ENCODE measurements at places on chromosomes 7 and 10.

DNA sequence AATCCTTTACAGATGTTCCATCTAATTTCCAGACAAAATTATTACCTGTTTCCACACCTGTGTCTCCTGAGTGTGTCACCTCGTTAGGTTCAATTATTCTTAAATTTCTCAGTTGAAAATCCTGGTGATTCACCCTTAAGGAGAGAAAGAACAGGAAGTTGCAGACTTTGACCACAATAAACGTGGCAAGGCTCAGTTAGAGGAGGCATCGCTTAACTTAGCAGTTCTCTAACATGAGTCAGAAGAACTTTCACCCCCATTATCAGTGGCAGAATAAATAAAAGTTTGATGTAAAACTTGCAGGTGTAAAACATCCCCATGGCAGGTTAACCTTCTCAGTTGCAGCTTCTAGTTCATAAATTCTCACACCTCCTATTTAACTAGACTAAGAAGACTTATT is 8.3 kb downstream of the XPNPEP1 start:
- no peak overlapping the region for H3K4me3 ChIP-seq
- DNase-seq, result peak; percentile 38

- no peak overlapping the region for H3K4me3 ChIP-seq
- H3K4me1 ChIP-seq, result peaks cover 7% of the 10 kb centered on the region
- H3K27ac ChIP-seq, result no peak overlapping the region
- no peak for DNase-seq
- no peaks in the 10 kb centered on the region for H3K36me3 ChIP-seq
- H3K27me3 ChIP-seq, result no peaks in the 10 kb centered on the region
These were observed 31.9 kb downstream of the FAM107B start for GRCh38 chr10:14742815-14743214.

DNA sequence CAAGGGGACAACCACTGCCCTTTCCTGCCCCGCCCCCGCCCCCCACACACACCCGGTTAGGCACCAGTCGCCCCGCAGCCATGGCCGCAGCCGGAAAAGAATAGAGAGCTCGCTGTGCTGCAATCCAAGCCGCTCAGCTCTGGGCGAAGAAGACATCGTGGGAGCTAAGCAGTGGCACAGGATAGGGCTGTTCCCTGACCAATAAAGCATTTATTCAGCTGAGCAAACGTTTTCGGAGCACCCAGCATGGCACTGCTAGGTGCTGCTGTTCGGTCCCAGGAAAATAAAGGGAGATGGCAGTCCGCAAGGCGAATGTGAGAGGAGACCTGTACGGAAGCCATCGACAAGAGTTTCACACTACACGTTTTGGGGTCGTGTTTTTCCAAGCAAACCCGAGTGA is 18.3 kb downstream of the SKIDA1 start:
- H3K27ac ChIP-seq, result no peak overlapping the region
- no peaks in the 10 kb centered on the region for H3K27me3 ChIP-seq

GRCh38 chr7:136049117-136049516 is 72.0 kb upstream of the MTPN start:
- H3K36me3 ChIP-seq, result no peaks in the 10 kb centered on the region
- no peak overlapping the region for H3K27ac ChIP-seq
- no peak overlapping the region for H3K4me3 ChIP-seq
- H3K4me1 ChIP-seq, result no peaks in the 10 kb centered on the region

- no peaks in the 10 kb centered on the region for H3K4me1 ChIP-seq
- no peak for DNase-seq
- no peak overlapping the region for H3K4me3 ChIP-seq
- no peak overlapping the region for H3K27ac ChIP-seq
- H3K36me3 ChIP-seq, result no peaks in the 10 kb centered on the region
These were observed 231.2 kb downstream of the SNX13 start for GRCh38 chr7:17709127-17709526.

DNA sequence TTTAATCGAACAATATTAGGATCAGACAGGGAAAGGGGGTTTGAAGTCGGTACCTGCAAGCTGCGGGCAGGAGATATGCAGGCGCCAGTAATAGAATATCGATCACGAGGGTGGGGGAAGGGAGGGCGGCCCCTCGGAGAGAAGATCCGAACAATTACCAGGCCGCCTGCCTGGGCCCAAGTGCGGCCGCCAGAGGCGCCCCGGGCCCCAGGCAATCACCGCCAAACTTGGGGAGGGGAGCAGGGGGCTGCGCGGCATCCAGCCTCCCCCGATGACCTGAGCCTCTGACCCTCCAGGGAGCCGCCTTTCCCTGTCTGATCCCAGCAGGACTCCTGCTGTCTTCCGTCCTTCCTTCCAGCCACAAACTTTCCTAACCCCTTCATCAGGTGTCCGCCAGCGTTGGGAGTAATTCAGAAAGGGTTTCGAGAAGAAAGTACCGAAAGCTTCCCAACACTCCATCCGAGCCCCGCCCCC is 1.1 kb downstream of the NKX1-2 start:
- no peak overlapping the region for H3K27ac ChIP-seq
- H3K4me3 ChIP-seq, result no peak overlapping the region
- DNase-seq, result no peak
- no peaks in the 10 kb centered on the region for H3K4me1 ChIP-seq
- H3K27me3 ChIP-seq, result peaks cover 70% of the 10 kb centered on the region

DNA sequence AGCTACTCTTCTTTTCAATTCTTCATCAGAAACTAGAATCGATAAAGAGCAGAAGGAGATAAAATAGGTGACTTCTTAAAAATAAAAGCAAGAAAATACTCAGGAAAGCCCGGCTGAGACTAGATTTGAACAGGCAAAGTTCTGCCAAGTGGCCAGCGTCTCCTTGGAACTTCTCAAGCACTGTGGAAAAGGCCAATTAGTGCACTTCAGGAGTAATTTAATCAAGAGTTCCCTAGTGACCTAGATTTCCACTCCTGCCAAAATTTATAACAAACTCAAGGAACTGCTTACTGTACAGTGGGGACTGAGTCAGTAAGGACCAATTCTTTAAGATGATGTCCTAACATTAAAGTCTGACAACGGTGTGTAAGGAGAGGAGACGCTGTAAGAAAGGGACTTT is 57.3 kb downstream of the CHCHD3 start:
- H3K36me3 ChIP-seq, result peaks cover 6% of the 10 kb centered on the region
- no peak overlapping the region for H3K4me3 ChIP-seq

DNA sequence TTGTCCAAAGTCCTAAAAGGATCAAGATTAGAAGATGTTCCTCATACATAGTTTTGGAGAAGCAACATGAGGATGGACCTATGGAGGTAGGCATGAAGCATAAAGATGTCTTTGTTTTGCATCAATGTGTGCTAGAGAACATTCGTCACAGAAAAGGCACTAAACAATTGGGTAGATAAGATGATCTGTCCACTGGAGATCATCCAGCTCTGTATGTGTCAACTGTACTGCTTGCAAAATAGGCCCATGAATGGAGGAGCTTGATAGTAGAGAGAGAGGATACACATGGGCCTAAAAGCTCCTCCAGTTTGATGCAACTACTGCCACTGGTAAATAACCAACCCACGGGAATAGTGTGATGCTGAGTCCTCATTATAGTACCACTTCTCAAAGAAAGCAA is 286.4 kb upstream of the HGF start:
- no peak overlapping the region for H3K27ac ChIP-seq
- no peaks in the 10 kb centered on the region for H3K4me1 ChIP-seq
- no peak for DNase-seq
- H3K36me3 ChIP-seq, result no peaks in the 10 kb centered on the region
- no peaks in the 10 kb centered on the region for H3K27me3 ChIP-seq
- H3K4me3 ChIP-seq, result no peak overlapping the region

DNA sequence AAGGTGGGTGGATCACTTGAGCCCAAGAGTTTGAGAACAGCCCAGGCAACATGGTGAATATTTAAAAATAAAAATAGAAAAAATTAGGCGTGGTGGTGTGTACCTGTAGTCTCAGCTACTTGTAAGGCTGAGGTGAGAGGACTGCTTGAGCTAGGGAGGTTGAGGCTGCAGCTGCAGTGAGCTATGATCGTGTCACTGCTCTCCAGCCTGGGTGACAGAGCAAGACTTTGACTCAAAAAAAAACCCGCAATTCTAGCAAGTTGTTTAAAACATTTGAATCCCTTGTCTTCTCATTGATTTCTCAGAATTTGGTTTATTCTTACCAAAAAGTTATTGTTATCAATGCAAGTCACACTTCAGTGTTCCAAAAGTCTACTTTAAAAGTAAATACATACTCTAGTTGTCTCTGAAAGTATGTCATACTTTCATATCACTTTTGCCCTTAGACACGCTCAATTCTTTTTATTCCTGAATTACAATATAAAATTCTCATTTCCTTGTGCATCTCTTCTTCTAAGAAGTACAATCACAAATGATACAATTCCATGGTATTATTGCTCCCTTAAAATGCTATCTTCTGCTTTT is 6.3 kb downstream of the EPC1 start:
- DNase-seq, result no peak
- H3K27ac ChIP-seq, result no peak overlapping the region
- no peaks in the 10 kb centered on the region for H3K27me3 ChIP-seq
- peaks cover 9% of the 10 kb centered on the region for H3K36me3 ChIP-seq

DNA sequence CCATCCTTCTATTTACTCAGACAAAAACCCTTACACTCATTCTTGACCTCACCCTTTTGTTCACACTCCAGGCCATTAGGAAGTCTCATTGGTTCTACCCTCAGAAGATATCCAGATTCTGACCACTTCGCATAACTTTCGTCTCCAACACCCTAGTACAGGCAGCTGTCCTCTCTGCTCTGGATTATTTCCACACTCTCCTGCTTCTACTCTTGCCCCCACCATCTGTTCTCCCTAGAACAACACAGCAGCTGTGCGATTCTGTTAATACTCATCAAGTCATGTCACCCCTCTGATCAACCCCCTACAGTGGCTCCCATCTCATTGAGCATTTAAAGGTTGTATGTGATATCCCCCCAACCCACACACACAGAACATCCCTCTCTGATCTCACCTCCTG is 15.5 kb upstream of the TRIL start:
- no peak overlapping the region for H3K4me3 ChIP-seq
- H3K4me1 ChIP-seq, result no peaks in the 10 kb centered on the region
- H3K27me3 ChIP-seq, result no peaks in the 10 kb centered on the region
- H3K27ac ChIP-seq, result no peak overlapping the region
- no peak for DNase-seq

DNA sequence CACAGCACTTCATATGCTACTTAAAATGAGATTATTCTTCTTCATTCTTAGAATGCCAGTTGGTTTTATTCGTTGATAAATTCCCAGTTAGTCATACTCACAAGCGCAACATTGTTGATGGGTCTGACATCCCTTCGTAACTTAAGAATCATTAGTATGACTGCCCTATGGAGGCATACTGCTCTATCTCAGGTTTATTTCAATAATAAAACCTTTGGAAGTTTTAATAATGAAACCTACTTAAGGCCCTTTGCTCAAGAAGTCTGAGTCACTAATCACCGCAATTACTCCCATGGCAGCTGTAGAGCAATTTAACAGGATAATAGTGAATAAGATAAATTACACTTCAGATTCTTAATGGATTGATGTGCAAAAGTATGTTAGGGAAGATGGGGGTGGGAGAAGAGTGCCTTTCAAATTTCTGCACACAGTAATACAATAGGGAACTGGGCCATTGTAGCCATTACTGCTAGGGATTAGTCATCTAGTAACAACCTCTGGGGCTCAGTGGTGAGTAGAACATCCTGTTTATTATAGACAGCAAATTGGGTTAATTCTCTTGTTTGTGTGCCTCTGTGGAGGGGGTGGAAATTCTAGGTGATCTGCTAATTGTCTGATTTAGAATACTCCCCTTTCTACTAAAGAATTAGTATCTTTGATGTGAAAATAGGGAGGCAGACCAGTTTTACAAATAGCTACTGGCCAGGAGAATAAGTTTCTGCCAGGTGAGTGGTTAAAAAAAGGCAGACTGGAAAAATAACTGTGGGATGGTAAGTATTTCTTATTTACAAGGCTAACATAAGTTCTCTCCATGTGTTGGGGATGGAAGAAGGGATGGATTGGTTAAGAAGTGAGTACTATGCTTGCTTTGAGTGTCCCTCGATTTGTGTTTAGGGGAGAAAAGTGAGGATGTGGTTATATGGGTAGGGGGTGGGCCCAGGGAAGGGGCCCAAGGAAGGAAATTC is 74.5 kb upstream of the VKORC1L1 start:
- H3K4me1 ChIP-seq, result no peaks in the 10 kb centered on the region
- no peak overlapping the region for H3K27ac ChIP-seq
- H3K27me3 ChIP-seq, result no peaks in the 10 kb centered on the region
- no peaks in the 10 kb centered on the region for H3K36me3 ChIP-seq

GRCh38 chr10:89069589-89069988 is 79.0 kb downstream of the FAS start:
- H3K4me1 ChIP-seq, result no peaks in the 10 kb centered on the region
- no peak overlapping the region for H3K27ac ChIP-seq
- no peaks in the 10 kb centered on the region for H3K27me3 ChIP-seq
- no peak for DNase-seq
- no peak overlapping the region for H3K4me3 ChIP-seq
- H3K36me3 ChIP-seq, result no peaks in the 10 kb centered on the region

DNA sequence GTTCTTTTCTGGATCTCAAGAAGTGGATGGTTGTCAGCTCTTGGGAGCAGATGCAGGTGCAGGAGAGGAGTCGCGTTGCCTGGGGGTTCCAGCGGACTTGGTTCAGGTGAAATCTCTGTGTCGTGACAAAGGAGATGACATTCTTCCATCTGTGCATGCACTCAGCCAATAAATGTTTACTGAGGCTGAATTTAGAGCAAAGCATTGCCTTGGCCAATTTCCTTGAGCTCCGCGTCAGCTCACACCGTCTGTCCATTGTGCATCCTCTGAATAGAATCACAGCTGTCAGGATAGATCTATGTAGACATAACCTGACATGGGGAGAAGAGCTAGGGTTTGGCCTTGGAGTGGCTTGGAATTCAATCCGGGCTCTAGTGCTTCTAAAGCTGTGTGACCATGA is 343.7 kb downstream of the GLRX3 start:
- H3K4me3 ChIP-seq, result no peak overlapping the region
- H3K27me3 ChIP-seq, result no peaks in the 10 kb centered on the region
- H3K27ac ChIP-seq, result no peak overlapping the region
- H3K4me1 ChIP-seq, result no peaks in the 10 kb centered on the region
- no peak for DNase-seq
- H3K36me3 ChIP-seq, result no peaks in the 10 kb centered on the region

GRCh38 chr7:15199482-15199881 is 296.9 kb upstream of the DGKB start:
- no peaks in the 10 kb centered on the region for H3K27me3 ChIP-seq
- H3K27ac ChIP-seq, result no peak overlapping the region
- H3K36me3 ChIP-seq, result no peaks in the 10 kb centered on the region

- H3K4me1 ChIP-seq, result peaks cover 2% of the 10 kb centered on the region
- no peak overlapping the region for H3K27ac ChIP-seq
- no peaks in the 10 kb centered on the region for H3K27me3 ChIP-seq
- no peaks in the 10 kb centered on the region for H3K36me3 ChIP-seq
- no peak overlapping the region for H3K4me3 ChIP-seq
These were observed 187.4 kb downstream of the RNLS start for GRCh38 chr10:88395677-88396076.

All from T-cell (primary cell).